Activated CD4-positive, alpha-beta T cell treated with anti-CD3 and anti-CD28 coated beads, Interleukin-2, amount 10 ng/mL, durations not matched to agents 24 days and 14 days (primary cell): ENCODE measurements at places on chromosomes 6 and 20. TPM values are rescaled to one million over a fixed set of nuclear protein-coding genes. Genes with fewer than 3 reads are reported as not detected.
A peak's percentile ranks its signal among the peaks of the same experiment; 100 is the strongest.

DNA sequence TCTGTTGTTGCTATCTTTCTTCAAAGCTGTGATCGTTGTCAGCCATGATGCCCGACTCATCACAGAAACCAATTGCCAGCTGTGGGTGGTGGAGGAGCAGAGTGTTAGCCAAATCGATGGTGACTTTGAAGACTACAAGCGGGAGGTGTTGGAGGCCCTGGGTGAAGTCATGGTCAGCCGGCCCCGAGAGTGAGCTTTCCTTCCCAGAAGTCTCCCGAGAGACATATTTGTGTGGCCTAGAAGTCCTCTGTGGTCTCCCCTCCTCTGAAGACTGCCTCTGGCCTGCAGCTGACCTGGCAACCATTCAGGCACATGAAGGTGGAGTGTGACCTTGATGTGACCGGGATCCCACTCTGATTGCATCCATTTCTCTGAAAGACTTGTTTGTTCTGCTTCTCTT, 19.3 kb downstream of the ABCF1 start:
- no peak for DNase-seq

DNA sequence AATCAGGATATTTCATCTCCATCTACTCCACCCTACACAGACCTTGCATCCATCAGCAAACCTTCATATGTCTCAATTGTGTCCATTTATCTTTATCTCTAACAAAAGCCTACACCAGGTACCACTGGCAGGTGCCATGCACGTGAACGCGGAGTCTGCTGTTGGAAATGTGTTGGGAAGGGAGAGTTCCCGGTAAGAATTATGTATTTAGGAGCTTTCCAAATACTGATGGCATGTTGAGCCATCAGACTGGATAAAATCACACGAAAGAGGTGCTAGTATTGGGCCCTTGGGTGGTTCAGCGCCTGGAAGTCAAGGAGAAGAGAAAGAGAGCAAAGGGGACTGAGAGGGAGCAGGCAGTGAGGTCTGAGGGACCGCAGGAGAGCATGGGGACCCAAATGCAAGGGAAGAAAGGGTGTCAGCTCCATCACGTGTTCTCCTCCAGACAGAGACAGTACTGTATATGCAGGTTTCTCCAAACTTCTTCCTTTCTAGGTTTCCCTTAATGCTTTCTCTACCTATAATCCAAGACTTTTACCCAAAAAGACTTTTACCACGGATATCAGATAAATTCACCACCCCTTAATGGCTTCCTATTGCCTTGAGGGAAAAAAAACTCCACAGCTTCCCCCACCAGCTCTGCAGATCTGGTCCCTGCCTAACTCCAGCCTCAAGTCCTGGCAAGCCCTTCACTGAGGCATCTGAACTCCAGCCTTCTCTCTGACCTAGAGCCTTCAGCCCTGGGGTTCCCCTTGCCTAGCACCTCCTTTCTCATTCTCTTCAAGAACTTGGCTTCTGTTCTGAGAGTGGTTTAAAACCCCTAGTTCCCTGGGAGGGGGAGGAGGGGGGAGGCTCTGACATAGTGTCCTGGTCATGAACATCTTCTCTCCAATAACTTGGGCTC, 4.8 kb upstream of the ZNF217 start:
- DNase-seq, result peak; percentile 82

DNA sequence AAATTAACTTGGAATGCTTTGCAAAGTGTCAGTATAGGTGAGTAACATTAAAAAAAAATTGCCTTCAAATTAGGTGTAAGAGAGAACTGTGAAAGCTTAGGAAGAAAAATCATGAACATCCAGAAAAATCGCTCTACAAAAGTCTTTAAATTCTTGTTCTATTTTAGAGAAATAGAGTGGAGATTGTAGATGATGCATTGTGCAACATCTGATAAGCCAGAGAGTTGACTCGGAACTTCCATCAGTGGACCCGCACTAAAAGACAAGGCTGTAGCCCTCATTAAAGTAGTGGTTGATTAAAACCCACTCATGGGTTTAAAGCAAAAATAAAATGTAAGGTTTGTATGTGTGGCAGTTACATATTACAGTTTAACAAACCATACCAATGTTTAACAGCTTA, 35.8 kb downstream of the MAP3K4 start:
- no peak for DNase-seq

- DNase-seq, result no peak
Measured at GRCh38 chr6:170311696-170312095, 5.1 kb downstream of the FAM120B start.

- DNase-seq, result no peak
Measured at GRCh38 chr6:154847318-154847717, 114.1 kb downstream of the SCAF8 start.

- no peak for DNase-seq
Measured at GRCh38 chr20:37749218-37749617, 55.4 kb downstream of the CTNNBL1 start.

Gene SLC17A2
- total RNA-seq, result 0.14 TPM in 1 of 2 replicates, not detected in the other

DNA sequence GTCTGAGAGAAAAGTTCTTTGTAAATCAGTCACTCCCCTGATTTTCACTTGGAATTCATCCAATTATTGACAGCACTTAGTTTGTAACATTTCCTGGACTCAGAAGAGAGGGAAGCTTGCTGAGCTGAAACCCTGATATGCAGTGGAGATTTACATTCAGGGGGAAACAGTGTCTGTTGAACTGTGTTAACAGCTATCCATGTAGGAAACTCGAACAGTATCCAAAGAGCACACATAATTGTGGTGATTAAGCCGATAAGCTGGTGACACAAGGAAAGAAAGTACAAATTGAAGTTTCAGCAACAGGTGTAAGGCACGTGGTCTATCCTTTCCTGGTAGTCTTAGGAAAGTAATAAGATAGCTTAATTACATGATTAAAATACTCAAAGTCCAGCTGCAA, 78.1 kb upstream of the FLRT3 start:
- DNase-seq, result no peak

DNA sequence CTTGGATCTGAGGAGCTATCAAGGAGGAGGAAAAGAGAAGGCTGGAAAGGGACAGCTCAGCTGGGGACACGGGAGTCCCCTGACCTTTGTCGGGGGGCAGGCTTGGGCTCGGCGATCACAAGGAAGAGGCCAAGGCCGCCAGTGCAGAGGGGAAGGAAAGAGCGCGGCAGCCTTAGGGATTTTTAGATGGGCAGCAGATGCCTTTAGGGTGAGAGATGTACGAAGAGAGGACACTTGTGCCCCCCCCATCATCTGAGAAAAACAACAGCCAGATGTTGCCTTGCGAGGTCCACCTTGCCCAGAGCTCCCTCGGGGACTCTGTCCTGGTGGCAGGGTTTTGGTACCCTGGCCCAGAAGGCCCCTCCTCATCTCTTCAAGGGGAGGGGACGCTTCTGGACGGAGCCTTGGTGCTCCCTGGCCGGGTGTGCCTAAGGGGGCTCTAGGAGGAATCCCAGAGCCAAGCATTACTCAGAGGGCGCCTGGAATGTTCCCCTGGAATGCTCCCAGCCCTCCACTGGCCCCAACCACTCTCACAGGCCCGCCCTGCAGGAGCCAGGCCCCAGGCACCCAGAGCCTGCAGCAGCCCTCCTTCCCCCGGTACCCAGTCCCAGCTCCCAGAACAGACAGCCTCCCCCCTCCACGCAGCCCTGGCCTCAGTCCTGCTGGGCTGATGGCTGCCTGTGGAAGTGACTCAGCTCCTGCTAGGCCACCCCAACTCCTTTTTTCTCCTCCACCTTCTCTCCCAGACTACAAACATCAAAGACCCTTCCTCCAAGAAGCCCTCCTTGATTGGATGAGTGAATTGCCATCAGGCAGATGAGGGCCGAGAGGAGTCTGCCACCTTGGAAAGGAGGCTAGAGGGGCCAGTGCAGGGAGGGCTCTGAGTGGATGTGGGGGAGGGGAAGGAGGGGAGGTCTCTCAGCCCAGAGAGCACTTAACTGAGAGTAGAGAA, 1.8 kb downstream of the ADAM33 start:
- DNase-seq, result no peak

GRCh38 chr20:4490606-4491280, 231.0 kb upstream of the PRND start:
- DNase-seq, result no peak

Gene CITED2
- total RNA-seq, result 49.0 and 56.0 TPM in 2 replicates

Gene RIPOR2
- total RNA-seq, result 25.3 and 26.5 TPM in 2 replicates

Gene TAAR8
- total RNA-seq, result not detected in 2 replicates

Gene DPPA5
- not detected in 2 replicates for total RNA-seq

GRCh38 chr6:40436685-40437604, 150.2 kb downstream of the LRFN2 start:
- peak; percentile 85 for DNase-seq

GRCh38 chr6:41656002-41656691, 17.9 kb downstream of the MDFI start:
- no peak for DNase-seq

Gene WFDC12
- total RNA-seq, result not detected in 2 replicates

DNA sequence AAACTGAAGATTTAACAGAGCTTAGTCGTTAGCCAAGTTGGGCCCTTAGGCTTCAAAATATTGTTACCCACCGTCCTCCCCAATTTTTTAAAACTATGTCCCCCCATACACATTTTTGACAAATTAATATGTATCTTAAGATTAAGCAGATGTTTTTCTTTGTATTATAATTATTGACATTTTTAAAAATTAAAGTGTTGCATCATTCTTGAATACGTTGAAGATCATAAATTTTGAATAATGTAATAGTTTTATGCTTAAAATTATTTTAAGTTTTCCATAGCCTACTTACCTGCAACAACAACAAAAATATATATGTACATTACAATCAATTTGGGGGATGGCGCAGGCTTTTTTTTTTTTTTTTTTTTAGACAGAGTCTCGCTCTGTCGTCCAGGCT, 8.2 kb upstream of the PRSS16 start:
- no peak for DNase-seq

- no peak for DNase-seq
Measured at GRCh38 chr20:15406072-15406471, 1068.7 kb upstream of the FLRT3 start.

Gene VSTM2L
- total RNA-seq, result 0.09 TPM in 1 of 2 replicates, not detected in the other

GRCh38 chr6:162963861-162964260, 236.1 kb downstream of the PACRG start:
- DNase-seq, result no peak

DNA sequence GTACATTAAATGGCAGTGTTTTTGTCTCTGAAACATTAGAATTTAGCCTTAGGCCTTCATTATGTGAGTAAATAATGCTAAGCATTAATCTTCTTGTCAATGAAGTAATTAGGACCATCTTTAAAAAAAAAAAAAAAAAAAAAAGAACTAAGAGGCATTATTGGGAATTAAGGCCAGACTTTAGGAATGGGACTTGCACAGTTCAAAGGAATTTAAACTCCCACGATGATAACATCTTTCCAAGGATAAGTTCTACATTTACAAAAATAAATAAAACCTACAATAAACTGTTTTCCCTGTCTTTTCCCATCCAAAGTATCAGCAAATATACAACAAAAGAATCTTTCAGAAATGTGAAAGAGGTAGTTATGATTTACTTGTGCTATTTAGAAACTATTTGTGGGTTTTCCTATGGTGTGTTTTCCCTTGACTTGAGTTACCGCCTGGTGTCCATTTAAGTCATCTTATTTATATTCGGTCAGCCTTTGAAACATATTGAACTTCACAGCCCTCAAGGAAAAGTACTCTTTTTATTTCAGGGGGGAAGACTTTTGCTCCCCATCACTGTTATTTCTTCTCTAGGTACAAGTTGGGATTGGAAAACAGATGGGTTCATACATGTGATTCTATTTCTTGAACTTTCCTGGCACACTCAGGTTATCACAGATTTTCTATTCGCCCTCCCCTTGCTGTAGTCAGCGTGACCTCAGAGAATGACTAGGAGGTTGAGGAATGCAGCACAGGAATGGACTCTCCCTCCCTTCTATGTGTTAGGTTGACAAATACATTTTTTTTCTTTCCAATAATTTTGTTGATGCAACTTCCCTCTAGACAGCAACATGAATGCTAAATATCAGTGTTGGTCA, 13.6 kb downstream of the STMND1 start:
- no peak for DNase-seq

Gene GJA1
- total RNA-seq, result not detected in 2 replicates

GRCh38 chr20:9808166-9808565, 30.7 kb downstream of the PAK5 start:
- DNase-seq, result no peak

Gene AVP
- not detected in 2 replicates for total RNA-seq

DNA sequence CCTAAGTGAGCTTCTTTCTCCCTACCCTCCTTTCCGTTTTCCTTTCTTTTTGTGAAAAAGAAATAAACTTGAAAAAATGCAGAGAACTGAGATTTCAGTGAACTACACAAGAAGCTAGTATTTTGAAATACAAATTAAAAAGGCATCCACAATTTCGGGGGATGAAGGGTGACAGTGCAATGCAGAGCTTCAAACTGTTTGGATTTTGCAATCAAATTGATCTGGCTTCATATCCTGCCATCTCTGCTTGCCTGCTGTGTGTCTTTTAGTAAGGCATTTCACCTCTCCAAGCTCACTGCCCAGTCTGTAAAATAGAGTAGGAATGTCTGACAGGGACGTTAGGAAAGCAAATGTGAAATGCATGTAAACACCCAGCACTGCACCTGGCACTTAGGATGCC, 258.0 kb downstream of the HACE1 start:
- no peak for DNase-seq

GRCh38 chr6:44966449-44967092, 361.6 kb upstream of the RUNX2 start:
- DNase-seq, result no peak

DNA sequence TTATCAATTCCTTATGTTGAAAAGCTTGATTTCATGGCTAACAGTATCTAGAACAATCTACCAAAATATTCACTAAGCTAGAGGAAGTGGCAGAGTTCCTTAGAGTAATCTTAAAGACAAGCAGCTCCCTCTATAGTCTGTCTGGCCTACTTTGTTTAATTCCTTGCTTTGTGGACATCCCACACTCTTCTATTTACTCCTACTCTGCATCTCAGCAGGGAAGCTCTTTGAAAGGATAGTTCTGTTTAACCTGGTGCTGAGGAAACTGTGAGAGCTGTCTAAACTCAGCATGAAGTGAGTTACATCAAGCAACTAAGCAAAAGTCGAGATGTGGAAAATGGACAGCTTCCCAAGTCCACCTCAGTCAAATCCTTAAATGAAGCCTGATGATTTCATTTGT, 4.3 kb downstream of the REV3L start:
- peak; percentile 68 for DNase-seq

Gene MRPL2
- 83.8 and 103 TPM in 2 replicates for total RNA-seq

- no peak for DNase-seq
Measured at GRCh38 chr6:37258405-37259105, 611 bp upstream of the TMEM217 start.

GRCh38 chr6:14896475-14896874, 349.4 kb upstream of the JARID2 start:
- no peak for DNase-seq

- no peak for DNase-seq
Measured at GRCh38 chr6:46234156-46234556, 63.4 kb upstream of the ENPP5 start.

Gene ATRN
- 11.8 and 12.1 TPM in 2 replicates for total RNA-seq

Gene PTCRA
- not detected in 2 replicates for total RNA-seq

DNA sequence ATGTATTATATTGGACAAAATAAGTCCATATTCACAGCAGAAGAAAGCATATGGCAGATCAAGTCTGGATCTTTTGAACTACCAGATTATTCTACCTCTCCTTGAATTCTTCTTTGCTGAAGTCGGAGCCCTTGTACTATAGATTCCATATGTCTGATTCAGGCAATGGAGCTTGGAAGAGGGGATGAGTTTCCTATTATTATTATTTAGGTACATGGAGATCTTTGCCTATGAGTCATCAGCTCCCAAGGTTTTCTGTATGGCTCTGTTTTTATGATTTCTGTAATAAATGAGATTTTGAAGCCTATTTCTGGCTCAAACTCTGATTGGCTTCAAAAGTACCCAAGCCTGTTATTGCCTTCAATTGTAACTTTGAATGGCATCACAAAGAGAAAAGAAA, 72.0 kb downstream of the OPRM1 start:
- DNase-seq, result no peak

Gene BPIFB2
- not detected in 2 replicates for total RNA-seq
